ENCODE measurements at places on chromosomes 11 and 22.

GRCh38 chr22:25940479-25940878, 198.5 kb downstream of the MYO18B start:
- no peak for ATAC-seq

GRCh38 chr22:30485362-30485988, 13.7 kb upstream of the SEC14L3 start:
- ATAC-seq: peak; percentile 95

DNA sequence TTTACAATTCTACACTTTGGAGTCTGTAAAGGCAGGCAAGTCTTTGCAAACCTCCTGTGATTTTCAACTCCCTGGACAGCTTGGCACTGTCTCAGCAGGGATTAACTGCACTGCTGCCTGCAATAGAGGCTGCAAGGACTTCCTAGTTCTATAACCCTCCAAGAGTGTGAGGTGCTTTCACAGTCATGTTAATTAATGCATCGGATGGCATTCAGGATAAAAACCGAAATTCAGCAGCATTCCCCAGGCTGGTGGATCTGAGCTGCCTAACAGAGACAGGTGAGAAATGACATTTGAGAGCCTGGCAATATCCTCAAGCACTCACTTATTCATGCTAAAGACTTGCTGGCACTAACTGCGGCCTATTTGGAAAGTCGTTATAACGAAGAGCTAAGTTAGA, 85.0 kb downstream of the LARGE1 start:
- no peak for ATAC-seq

DNA sequence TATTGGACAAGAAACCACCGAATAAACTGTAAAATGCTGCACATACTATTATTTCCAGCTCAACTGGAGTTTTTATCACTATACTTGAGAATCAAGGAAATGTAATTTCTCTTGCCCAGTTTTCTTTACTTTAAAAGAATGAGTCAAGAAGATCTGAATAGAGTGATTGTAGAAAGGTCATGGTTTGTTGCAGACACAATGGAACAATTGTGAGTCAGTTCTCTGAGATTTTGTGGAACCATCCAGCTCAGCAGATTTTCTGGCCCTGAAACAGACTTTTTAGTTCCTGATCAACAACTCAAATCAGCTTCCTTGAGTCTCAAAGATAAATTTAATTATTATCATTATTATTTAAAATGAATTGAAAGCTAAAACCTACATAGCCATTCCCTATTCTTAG, 1.3 kb downstream of the TCN1 start:
- no peak for ATAC-seq

- ATAC-seq: no peak
Measured at GRCh38 chr11:6931146-6931713, 5.0 kb downstream of the ZNF215 start.

- peak; percentile 59 for ATAC-seq
Measured at GRCh38 chr22:39661842-39662685, 91.5 kb downstream of the CACNA1I start.

DNA sequence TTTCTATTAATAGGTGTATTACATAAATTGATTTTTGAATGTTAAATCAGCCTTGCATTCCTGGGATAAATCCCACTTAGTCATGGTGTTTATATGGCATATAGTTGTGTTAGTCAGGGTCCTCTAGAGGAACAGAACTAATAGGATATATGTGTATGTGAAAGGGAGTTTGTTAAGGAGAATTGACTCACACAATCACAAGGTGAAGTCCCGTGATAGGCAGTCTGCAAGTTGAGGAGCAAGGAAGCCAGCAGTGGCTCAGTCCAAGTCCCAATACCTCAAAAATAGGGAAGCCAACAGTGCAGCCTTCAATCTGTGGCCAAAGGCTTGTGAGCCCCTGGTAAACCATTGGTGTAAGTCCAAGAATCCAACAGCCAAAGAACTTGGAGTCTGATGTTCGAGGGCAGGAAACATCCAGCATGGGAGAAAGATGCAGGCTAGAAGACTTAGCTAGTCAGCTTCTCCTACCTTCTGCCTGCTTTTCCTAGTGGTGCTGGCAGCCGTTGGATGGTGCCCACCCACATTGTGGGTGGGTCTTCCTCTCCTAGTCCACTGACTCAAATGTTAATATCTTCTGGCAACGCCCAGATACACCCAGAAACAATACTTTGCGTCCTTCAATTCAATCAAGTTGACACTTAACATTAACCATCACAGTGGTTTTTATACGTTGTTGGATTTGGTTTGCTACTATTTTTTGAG, 12.9 kb downstream of the SFI1 start:
- no peak for ATAC-seq

DNA sequence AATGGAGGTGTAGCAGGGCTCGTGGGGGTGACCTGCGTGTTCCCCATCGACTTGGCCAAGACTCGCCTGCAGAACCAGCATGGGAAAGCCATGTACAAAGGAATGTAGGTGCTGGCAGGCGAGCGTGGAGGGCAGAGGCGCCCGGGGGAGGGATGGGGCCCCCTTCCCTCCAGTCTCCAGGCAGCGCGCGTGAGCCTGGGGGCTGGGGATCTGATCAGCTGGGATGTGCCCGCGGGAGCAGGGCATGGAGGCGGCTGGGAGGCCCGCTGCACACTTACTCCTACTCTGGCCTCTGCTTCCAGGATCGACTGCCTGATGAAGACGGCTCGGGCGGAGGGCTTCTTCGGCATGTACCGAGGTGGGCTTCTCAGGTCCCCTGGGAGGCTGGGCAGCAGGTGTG, 17.8 kb downstream of the SLC25A18 start:
- no peak for ATAC-seq

Measured in activated CD4-positive, CD25-positive, alpha-beta regulatory T cell treated with anti-CD3 and anti-CD28 coated beads, Interleukin-2, amount 50 U/mL, for 24 hours (primary cell).